ENCODE measurements at places on chromosomes 4 and X.

DNA sequence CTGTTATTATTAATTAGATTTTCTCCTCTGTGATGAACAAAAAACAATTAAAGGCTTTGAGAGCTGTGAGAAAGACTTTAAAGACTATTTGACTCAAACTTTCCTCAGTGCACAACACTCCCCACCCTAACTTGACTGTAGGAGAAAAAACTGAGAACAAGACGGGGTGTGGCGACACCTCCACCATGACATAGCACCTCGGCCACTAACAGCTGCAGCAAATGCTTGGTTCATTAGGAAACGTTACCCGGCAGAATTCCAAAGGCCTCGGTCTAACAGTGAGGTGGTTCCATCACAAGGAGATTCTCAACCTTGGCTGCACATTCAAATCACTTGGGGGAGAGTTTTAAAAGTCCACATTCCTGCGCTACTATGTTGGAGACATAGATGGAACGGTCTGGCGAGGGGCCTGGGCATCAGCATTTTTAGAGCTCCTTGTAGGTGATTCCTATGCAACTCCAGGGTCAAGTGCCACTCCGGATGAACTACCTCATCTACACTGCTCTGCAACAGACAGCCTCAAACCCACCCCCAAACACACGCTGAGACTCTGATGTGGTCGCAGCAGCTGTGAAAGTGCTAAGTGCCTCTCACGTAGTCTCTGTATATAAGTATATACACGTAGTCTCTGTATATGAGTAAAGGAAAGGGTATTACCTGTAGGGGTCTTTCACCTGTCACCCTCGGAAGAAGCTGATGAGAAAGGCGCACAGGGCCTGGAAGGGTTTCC, 1.0 kb downstream of the FGFBP2 start:
- no peak for DNase-seq

GRCh38 chr4:155672342-155672741, 5.7 kb downstream of the GUCY1A1 start:
- DNase-seq, result no peak

DNA sequence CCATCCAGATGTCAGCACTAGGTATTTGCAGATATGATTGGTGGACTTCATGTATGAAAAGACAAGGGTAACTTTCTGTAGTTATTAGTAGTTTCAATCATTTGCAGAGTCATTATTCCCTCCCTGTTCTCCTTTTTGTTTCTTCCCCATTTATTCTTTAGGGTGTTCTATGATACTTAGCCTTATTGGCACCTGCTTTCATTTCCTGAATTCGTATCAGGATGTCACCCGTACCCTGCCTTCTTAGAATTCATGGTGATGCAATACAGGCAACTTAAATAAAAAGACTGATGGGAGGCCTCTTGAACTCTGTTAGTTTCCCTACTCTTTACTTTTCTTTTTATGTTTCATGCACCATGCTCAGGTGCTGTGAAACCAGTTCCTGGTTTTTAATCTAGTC, 24.2 kb downstream of the MAGED1 start:
- no peak for DNase-seq

DNA sequence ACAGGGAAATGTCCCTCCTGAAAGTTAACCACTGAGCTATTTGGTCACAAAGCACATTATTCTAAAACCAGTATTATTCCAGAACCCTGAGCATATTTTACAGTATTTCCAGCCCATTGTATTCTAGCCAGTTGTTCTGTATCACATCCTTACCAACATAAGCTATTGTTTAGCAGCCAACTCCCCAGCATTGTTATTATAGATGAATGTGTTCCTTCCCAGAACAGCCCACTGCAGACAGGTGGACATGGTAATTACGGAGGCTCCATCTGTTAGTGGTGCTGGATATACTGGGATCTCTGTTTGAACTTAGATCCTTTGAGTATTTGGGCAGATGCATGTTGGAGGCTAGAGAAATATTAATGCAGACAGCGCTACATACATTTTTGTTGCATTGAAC, 126.1 kb downstream of the MGST2 start:
- DNase-seq, result no peak

DNA sequence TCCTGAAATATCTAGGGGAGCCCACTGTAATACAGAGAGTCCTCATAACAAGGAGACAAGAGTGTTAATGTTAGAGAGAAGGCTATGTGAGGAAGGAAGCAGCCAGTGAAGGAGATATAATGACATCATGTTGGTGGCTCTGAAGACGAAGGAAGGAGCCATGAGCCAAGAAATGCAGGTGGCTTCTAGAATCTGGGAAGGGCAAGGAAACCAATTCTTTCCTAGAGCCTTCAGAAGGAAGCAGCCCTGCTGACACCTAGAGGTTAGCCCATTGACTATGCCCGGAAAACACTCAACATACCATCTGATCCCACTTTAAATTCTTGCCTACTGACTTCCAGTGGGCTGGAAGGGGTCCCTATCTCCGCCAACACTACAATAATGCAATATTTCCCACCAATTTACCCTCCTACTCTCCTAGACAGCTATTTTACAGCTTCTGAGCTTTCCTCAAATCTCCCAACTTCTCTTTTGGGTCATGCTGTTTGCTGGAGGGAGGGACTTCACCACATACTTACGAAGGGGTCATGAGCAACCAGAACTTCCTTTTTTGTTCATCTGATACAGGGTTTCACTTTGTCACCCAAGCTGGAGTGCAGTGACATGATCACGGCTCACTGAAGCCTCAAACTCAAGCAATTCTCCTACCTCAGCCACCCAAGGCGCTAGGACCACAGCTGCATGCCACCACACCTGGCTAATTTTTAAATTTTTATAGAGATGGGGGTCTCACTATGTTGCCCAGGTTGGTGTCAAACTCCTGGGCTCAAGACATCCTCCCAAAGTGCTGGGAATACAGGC, 25.2 kb upstream of the G3BP2 start:
- no peak for DNase-seq

- DNase-seq, result no peak
Observed at GRCh38 chrX:10854594-10854993, 234.2 kb upstream of the MID1 start.

- no peak for DNase-seq
Observed at GRCh38 chrX:124086411-124086810, 124.9 kb downstream of the STAG2 start.

Data from epithelial cell of esophagus (primary cell).